Panc1 (cell line): ENCODE measurements at places on chromosomes 2 and 18. TPM values are rescaled to one million over a fixed set of nuclear protein-coding genes. Genes with fewer than 3 reads are reported as not detected.
A peak's percentile ranks its signal among the peaks of the same experiment; 100 is the strongest.

- DNase-seq = no peak
These were observed 371.4 kb upstream of the ATP5MC3 start for GRCh38 chr2:175552902-175553301.

GRCh38 chr2:147425437-147426029, 419.3 kb upstream of the ACVR2A start:
- DNase-seq = no peak

GRCh38 chr2:113207021-113207420, 33.2 kb downstream of the PSD4 start:
- DNase-seq = no peak

The SPHKAP gene
- total RNA-seq = not detected

The CENPO gene
- 39.3 TPM for total RNA-seq

DNA sequence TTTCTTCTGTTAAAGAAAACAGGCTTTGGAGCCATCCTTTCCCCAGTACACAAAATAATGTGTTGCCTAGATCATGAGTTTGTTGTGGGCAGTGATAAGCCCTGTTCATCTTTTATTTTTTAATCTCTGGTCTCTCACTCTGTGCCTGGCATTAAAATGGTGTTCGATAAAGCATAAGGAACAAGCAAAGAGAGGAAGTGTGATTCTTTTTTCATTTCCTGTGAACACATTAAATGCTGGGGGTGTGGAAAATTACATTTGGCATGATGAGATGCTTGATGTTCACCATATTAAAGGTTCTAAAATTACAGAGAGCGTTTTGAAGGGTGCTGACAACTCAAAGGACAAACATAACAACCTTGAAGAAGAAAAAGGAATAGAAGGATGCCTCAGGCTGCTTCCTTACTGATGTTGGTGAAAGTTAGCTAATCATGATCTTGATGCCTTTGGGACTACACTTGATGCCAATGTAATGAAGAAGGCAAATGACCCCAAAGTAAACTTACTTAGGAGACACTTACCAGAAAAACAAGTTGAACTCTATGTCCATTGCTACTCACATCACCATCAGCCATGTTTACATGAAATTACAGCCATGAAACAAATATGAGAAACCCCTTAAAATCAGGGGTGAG, 33.0 kb downstream of the TMEFF2 start:
- DNase-seq = no peak

GRCh38 chr18:23609390-23610023, 23.2 kb upstream of the NPC1 start:
- DNase-seq = no peak

The SERPINB2 gene
- not detected for total RNA-seq

GRCh38 chr2:112644933-112645309, 818 bp upstream of the SLC20A1 start:
- no peak for DNase-seq

The ARHGAP25 gene
- 0.49 TPM for total RNA-seq

DNA sequence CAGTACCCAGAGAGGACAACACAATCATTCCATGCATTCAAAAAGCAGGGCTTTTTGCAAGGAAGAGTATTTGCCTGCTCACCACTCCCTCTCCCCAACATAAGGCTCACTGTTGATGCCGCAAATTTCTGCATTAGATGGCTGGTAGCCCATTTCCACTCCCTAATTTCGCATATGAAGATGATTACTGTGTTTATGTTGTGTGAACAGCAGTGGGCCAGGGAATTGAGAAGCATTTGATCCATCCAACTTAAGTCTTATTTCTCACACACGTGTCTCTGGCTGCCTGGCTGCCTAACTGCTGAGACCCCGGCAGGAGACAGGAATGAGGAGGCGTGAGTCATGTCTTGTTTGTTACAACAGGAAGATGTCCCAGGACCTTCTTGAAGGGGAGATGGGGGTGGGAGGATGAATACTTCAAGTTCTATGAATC, 294.1 kb downstream of the ALK start:
- DNase-seq = no peak

DNA sequence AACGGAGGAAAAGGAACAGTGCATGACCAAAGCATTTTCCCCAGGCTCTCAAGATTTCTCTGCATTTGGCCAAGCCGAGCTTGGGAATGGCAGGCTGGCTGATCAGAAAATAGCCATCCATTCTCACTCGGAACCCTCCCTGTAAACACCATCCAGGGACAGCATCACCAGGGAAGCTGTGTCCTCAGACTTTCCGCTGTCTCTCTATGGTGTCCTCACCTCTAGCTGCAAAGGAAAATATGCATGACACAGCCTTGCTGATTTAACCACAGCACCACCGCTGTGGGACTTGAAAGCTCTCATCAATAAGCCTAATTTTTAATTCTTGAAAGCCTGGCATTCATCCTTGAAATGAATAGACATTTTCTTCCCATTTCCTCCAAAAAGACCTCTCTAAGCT, 311.7 kb downstream of the EIPR1 start:
- DNase-seq = no peak

The GNLY gene
- not detected for total RNA-seq

GRCh38 chr18:59629894-59630293, 67.3 kb downstream of the CCBE1 start:
- DNase-seq = no peak

DNA sequence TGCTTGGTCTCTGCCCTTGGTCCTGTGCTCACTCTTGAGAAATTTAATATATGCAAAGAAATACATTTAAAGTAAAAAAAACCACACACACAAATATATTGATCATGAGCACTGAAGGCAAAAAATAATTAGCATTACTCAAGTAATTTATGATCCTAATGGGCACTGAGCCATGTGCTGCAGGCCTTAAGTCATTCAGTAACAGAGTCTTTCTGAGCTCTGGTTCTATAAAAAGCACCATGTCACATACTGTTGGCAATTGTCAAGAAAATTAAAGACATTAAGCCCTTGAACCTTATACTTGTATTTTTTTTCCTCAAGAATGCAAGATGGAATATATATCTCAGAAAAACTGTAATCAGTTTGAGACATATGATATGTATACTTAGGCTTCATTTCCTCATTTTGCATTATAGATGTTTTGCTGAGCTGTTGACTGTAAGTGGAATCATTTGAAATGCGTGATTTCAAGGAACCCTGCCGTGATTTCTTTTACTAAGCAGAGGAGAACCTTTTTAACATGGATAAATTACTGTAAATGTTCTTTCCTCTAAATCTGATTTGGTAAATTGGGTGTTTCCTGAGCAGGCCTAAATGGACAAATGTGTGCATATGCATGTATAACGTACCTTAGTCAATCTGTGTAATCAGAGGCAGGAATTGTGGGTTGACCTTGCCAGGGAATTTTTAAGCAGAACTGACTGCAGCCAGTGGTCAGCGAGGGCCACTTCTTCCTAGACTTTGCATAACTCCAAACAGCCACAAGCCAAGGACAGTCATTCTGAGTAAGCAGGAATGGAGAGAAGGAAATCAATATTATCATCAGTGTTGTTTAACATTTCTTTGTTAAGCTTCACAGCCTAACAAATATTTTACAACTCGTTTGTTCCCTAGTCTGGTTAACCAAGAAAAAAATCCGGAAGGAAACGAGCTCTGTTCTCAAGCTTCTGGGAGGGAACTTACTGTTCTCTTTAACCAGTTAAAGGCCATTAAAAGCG, 191.5 kb upstream of the ATP5MC3 start:
- DNase-seq = no peak

GRCh38 chr2:110211938-110212858, at the start of gene MTLN:
Gene MTLN, minus strand, starts transcription at chr2:110212547. Its CDS starts 22 bp downstream, at chr2:110212525.
- DNase-seq = peak; percentile 58

DNA sequence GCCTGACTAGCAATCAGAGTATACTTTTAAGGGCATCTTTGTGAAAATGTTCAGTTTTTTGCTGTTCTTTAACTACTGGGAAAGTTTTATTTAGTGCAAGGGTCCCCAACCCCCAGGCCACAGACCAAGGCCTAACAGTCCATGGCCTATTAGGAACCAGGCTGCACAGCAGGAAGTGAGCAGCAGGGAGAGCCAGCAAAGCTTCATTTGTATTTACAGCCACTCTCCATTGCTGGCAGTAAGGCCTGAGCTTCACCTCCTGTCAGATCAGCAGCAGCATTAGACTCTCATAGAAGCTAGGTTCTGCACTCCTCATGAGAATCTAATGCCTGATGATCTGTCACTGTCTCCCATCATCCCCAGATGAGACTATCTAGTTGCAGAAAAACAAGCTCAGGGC, 17.1 kb upstream of the NR4A2 start:
- DNase-seq = no peak

The MYO5B gene
- total RNA-seq = 0.31 TPM

The SLC14A1 gene
- 1.2 TPM for total RNA-seq

- DNase-seq = no peak
These were observed 108.3 kb downstream of the DSEL start for GRCh38 chr18:67408240-67408639.

GRCh38 chr18:72869226-72870185, 1.7 kb upstream of the NETO1 start:
- no peak for DNase-seq

DNA sequence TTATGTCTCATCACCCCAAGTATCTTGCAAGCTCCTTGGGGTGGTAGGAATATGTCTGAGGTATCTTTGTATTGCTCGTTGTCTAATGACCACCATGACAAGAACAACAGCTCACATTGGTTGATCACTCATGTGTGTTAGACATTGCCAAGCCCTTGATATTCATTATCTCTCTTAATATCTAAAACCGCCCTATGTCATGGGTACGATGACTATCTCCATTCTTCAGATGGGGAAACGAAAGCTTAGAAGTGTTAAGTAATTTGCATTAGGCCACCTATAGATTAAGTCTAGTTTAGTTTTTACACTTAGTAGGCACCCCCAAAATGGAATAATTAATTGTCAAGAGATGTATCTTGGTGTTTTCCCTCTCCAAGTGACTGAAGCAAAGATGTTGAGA, 57.0 kb downstream of the ICOS start:
- DNase-seq = no peak

GRCh38 chr18:77084688-77085035, 47.9 kb downstream of the MBP start:
- DNase-seq = no peak

GRCh38 chr2:30759481-30759880, 47.8 kb downstream of the CAPN13 start:
- no peak for DNase-seq

DNA sequence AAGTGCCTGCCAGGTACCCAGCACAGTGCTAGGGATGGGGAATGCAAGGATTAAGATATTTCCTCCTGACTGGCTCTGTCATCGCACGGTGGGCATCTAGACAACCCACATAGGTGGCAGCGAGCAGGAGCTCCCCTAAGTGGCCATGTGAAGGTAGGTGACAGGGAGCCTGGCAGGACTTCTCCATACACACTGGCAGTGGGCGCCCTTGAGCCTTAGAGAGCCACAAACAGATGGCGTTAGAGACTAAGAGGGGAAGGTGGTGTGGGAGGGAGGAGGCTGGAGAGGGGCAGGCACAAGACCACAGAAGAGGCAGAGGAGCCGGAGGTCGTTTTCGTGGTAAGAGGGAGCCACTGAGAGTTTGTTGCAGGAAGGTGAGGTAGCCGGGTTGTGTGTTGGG, 15.2 kb downstream of the PRELID3A start:
- no peak for DNase-seq

The ACVR1C gene
- not detected for total RNA-seq
